ENCODE measurements at places on chromosomes 3 and 15.
A peak's percentile ranks its signal among the peaks of the same experiment; 100 is the strongest.

DNA sequence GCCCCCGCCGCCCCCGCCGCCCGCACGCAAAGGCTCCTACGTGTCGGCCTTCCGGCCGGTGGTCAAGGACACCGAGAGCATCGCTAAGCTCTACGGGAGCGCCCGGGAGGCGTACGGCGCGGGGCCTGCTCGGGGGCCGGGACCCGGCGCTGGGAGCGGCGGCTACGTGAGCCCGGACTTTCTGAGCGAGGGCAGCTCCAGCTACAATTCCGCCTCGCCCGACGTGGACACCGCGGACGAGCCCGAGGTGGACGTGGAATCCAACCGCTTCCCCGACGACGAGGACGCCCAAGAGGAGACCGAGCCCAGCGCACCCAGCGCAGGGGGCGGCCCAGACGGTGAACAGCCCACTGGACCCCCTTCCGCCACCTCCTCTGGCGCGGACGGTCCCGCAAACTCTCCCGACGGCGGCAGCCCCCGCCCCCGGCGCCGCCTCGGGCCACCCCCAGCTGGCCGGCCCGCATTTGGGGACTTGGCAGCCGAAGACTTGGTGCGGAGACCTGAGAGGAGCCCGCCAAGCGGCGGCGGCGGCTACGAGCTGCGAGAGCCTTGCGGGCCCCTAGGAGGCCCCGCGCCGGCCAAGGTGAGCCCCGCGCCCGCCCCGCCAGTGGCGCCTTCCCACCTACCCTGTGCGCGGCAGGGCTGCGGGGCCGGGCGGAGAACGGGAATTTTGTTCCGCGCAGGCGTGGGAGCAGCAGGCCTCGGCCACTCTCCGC, 2.4 kb downstream of the SKOR1 start:
- no peak for DNase-seq

DNA sequence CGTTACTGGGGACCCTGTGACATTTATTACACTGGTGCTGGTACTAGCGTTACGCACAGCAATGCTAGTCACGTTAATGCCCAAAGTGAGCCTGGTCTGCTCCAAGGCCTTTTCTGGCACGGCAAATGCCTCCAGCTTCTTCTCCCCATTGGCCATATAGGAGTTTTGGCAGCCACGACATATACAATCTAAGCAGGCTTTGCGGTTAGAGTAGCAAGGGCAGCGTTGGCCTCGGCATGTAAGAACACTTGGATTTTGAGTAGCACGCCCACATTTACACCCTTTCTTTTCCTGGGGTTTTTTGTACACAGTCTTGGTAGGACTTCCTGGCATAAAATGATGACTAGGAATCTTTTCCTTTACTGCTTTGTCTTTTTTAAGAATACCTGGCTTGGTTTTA, 44.9 kb downstream of the MSL2 start:
- no peak for DNase-seq

- peak; percentile 58 for DNase-seq
These were observed 44.0 kb downstream of the EIF4E3 start for GRCh38 chr3:71681224-71681668.

DNA sequence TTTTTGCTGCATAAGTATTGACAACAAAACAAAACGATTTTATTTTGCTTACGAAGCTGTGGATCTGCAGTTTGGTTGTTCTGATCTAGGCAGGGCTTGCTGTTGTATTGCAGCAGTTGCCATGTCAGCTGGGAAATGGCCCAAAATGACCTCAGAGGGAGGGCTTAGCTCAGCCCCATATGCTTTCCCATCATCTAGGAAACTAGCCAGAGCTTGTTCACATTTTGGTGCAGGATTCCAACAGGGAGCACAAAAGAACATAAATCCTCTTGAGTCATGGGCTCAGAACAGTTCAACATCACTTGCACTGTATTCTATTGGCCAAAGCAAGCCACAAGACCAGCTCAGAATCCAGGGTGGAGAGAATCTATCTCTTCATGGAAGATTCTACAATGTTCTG, 42.2 kb upstream of the ROBO2 start:
- DNase-seq = peak; percentile 48

GRCh38 chr3:39712413-39713048, 96.9 kb upstream of the MYRIP start:
- no peak for DNase-seq

GRCh38 chr3:100073714-100074307, 40.5 kb downstream of the FILIP1L start:
- peak; percentile 84 for DNase-seq

GRCh38 chr3:69423463-69424155, 37.7 kb upstream of the FRMD4B start:
- no peak for DNase-seq

GRCh38 chr15:59484399-59484798, 46.4 kb downstream of the FAM81A start:
- DNase-seq = no peak

DNA sequence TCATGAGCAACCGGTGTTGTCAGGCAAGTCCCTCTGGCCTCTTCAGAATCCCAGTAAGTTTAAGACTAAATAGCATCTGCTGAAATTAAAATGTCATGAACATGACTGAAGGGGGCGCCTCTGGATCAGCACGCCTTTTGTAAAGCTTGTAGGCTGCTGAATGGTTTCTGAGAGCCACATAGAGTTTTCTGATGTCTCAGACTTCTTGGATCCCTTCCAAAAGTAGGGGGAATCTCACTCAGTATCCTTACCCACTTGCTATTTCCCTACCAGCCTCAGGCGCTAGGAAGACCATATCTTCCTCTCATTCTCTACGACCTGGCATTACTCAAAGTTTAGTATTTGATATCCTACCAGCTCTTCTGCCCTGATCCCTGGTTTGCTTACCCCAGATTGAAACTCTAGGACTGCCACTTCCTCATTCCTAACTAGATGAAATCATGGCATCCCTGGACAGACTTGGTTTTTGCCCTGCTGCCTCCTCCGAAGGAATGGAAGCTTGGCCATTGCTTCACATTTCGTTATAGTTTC, 62.7 kb upstream of the CD47 start:
- no peak for DNase-seq

Data from muscle of arm (tissue), 14 donors.